ENCODE measurements at places on chromosomes 4 and X. TPM values are rescaled to one million over a fixed set of nuclear protein-coding genes. Genes with fewer than 3 reads are reported as not detected.
A peak's percentile ranks its signal among the peaks of the same experiment; 100 is the strongest.

The MAGEA1 gene
- total RNA-seq: not detected

- no peaks in the 10 kb centered on the region for H3K4me1 ChIP-seq
- DNase-seq: no peak
- H3K27ac ChIP-seq: no peak overlapping the region
- no peaks in the 10 kb centered on the region for H3K27me3 ChIP-seq
- no peaks in the 10 kb centered on the region for H3K36me3 ChIP-seq
- H3K4me3 ChIP-seq: no peak overlapping the region
Measured at GRCh38 chr4:137806420-137806819, 274.1 kb upstream of the PCDH18 start.

DNA sequence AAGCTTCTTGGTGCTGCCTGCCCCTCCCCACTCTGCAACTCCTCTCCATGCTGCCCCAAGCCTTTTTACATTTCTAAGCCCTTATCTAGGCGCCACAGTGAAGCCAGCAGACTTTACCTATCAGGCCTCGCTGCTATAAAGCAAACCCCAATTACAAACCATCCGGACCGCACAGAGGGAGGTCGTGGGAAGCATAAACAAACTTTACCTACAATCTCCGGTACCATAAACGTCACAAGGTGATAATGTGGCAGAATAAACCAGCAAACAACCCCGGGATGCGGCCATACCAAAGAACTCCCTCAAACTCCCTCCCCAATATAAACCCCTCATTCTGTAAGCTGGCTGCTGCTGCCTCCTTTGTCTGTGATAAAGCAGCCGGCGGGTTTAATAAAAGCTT lies 54.0 kb upstream of the ZCCHC13 start:
- H3K27me3 ChIP-seq: no peaks in the 10 kb centered on the region
- peaks cover 9% of the 10 kb centered on the region for H3K4me1 ChIP-seq
- peak overlapping the region; percentile 48 for H3K27ac ChIP-seq
- no peak overlapping the region for H3K4me3 ChIP-seq
- no peaks in the 10 kb centered on the region for H3K36me3 ChIP-seq
- no peak for DNase-seq

- no peak overlapping the region for H3K4me3 ChIP-seq
- no peaks in the 10 kb centered on the region for H3K4me1 ChIP-seq
- DNase-seq: no peak
- no peaks in the 10 kb centered on the region for H3K36me3 ChIP-seq
Measured at GRCh38 chrX:147322496-147322895, 508.0 kb upstream of the CXorf51A start.

GRCh38 chr4:6688879-6689505 lies 4.7 kb upstream of the S100P start:
- H3K27me3 ChIP-seq: no peaks in the 10 kb centered on the region
- H3K4me3 ChIP-seq: no peak overlapping the region
- no peaks in the 10 kb centered on the region for H3K4me1 ChIP-seq
- no peak overlapping the region for H3K27ac ChIP-seq

The COX18 gene
- total RNA-seq: 7.4 TPM

The SRPX gene
- 26.7 TPM for total RNA-seq

The UGT2B17 gene
- total RNA-seq: 1.9 TPM

GRCh38 chr4:95153182-95153581 lies 395.4 kb downstream of the BMPR1B start:
- no peaks in the 10 kb centered on the region for H3K27me3 ChIP-seq
- no peak for DNase-seq
- no peak overlapping the region for H3K4me3 ChIP-seq
- no peaks in the 10 kb centered on the region for H3K4me1 ChIP-seq

DNA sequence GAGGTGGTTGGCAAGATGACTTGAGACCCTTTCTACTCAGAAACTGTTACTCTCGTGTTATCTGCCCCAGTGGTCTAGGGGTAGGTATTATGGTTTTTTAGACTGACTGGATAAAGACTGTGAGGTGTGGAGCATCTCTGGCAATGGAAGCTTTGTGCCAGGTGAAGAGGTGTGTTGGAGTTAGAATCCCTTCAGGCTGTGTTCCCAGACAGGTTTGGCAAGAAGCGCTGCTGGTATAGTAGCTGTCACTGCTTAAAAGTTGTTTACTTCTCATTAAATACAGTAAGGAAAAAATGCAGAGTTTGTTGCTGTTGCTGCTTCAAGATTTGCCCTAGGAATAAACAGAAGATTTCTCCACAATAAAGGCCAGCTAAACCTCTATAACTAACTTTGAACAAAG lies 35.3 kb downstream of the AREG start:
- H3K27me3 ChIP-seq: no peaks in the 10 kb centered on the region
- H3K27ac ChIP-seq: no peak overlapping the region
- H3K36me3 ChIP-seq: no peaks in the 10 kb centered on the region
- no peaks in the 10 kb centered on the region for H3K4me1 ChIP-seq
- H3K4me3 ChIP-seq: no peak overlapping the region
- no peak for DNase-seq

The SMIM10 gene
- total RNA-seq: 1.7 TPM

The ODAPH gene
- total RNA-seq: not detected

- no peak overlapping the region for H3K4me3 ChIP-seq
- H3K4me1 ChIP-seq: no peaks in the 10 kb centered on the region
- no peak overlapping the region for H3K27ac ChIP-seq
- no peaks in the 10 kb centered on the region for H3K36me3 ChIP-seq
- H3K27me3 ChIP-seq: no peaks in the 10 kb centered on the region
Measured at GRCh38 chr4:38145033-38145678, 185.0 kb downstream of the PTTG2 start.

The CT45A1 gene
- total RNA-seq: not detected

GRCh38 chr4:48752726-48753125 lies 27.4 kb downstream of the FRYL start:
- H3K4me3 ChIP-seq: no peak overlapping the region
- peaks cover 46% of the 10 kb centered on the region for H3K4me1 ChIP-seq
- H3K27me3 ChIP-seq: no peaks in the 10 kb centered on the region

DNA sequence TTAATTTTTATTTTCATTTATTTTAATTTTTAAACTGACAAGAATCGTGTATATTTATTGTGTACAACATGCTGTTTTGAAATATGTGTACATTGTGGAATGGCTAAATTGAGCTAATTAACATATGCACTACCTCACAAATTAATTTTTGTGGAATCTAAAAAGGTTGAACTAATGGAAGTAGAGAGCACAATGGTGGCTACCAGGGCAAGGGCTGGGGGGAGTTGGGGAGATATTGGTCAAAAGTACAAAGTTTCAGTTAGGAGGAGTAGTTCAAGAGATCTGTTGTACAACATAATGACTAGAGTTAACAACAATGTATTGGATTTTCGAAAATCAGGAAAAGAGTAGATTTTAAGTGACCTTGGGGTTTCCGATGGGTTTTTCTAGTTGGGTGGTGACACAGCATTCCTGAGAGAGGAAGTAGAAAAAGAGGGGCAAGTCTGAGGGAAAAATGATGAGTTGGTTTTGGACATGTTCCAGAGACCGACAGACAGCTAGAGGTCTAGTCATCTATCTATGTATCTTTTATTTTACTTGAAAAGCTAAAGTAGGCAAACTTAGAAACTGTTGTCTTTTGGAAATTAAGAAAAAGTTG lies 23.2 kb downstream of the APOO start:
- no peak overlapping the region for H3K4me3 ChIP-seq
- H3K27me3 ChIP-seq: no peaks in the 10 kb centered on the region
- H3K36me3 ChIP-seq: no peaks in the 10 kb centered on the region

The CXXC4 gene
- total RNA-seq: 0.24 TPM

GRCh38 chrX:109655502-109656201 lies 30.7 kb upstream of the KCNE5 start:
- H3K27me3 ChIP-seq: no peaks in the 10 kb centered on the region
- no peaks in the 10 kb centered on the region for H3K36me3 ChIP-seq
- no peak for DNase-seq
- no peaks in the 10 kb centered on the region for H3K4me1 ChIP-seq
- no peak overlapping the region for H3K27ac ChIP-seq

GRCh38 chrX:112947981-112948615 lies 107.5 kb upstream of the AMOT start:
- H3K4me1 ChIP-seq: peaks cover 10% of the 10 kb centered on the region
- no peaks in the 10 kb centered on the region for H3K36me3 ChIP-seq
- H3K27me3 ChIP-seq: no peaks in the 10 kb centered on the region
- H3K27ac ChIP-seq: no peak overlapping the region
- no peak overlapping the region for H3K4me3 ChIP-seq

- no peaks in the 10 kb centered on the region for H3K27me3 ChIP-seq
- no peak for DNase-seq
- peak overlapping the region; percentile 27 for H3K27ac ChIP-seq
- H3K4me3 ChIP-seq: peak overlapping the region; percentile 2
- H3K4me1 ChIP-seq: peaks cover 9% of the 10 kb centered on the region
Measured at GRCh38 chr4:157004279-157005161, 32.9 kb upstream of the PDGFC start.

- no peaks in the 10 kb centered on the region for H3K4me1 ChIP-seq
- peak overlapping the region; percentile 59 for H3K4me3 ChIP-seq
- no peaks in the 10 kb centered on the region for H3K27me3 ChIP-seq
- DNase-seq: no peak
Measured at GRCh38 chr4:7938266-7938608, 1.4 kb downstream of the AFAP1 start.

The CXCL11 gene
- not detected for total RNA-seq

GRCh38 chr4:176134670-176135069 lies 60.7 kb downstream of the SPATA4 start:
- no peaks in the 10 kb centered on the region for H3K36me3 ChIP-seq
- H3K4me1 ChIP-seq: no peaks in the 10 kb centered on the region
- no peak overlapping the region for H3K27ac ChIP-seq
- no peak overlapping the region for H3K4me3 ChIP-seq
- H3K27me3 ChIP-seq: no peaks in the 10 kb centered on the region
- no peak for DNase-seq

DNA sequence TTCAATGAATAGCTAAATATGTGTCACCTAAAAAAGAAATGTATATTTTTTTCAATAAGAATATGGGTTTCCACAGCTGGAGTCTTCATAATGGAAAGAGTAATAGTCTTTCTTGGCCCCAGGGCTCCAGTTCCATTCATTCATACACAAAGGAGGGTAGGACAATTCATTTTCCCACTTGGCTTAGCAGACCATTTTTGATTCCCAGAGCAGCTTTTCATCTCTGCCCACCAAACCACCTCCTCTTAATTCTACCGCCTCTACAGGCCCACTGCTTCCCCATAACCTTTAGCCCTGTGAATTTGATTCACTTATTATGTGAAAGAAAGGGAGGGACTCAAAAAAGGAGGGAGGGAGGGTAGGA lies 129.9 kb upstream of the PAK3 start:
- no peaks in the 10 kb centered on the region for H3K27me3 ChIP-seq
- H3K4me3 ChIP-seq: no peak overlapping the region
- no peaks in the 10 kb centered on the region for H3K4me1 ChIP-seq
- H3K27ac ChIP-seq: no peak overlapping the region
- H3K36me3 ChIP-seq: no peaks in the 10 kb centered on the region

GRCh38 chr4:88745581-88746163 lies 48.0 kb upstream of the NAP1L5 start:
- no peaks in the 10 kb centered on the region for H3K27me3 ChIP-seq
- peak overlapping the region; percentile 70 for H3K27ac ChIP-seq
- no peak overlapping the region for H3K4me3 ChIP-seq
- no peaks in the 10 kb centered on the region for H3K36me3 ChIP-seq

- H3K36me3 ChIP-seq: no peaks in the 10 kb centered on the region
- H3K4me1 ChIP-seq: peaks cover 2% of the 10 kb centered on the region
- no peak overlapping the region for H3K27ac ChIP-seq
- no peaks in the 10 kb centered on the region for H3K27me3 ChIP-seq
Measured at GRCh38 chrX:129606918-129607317, 47.8 kb downstream of the APLN start.

DNA sequence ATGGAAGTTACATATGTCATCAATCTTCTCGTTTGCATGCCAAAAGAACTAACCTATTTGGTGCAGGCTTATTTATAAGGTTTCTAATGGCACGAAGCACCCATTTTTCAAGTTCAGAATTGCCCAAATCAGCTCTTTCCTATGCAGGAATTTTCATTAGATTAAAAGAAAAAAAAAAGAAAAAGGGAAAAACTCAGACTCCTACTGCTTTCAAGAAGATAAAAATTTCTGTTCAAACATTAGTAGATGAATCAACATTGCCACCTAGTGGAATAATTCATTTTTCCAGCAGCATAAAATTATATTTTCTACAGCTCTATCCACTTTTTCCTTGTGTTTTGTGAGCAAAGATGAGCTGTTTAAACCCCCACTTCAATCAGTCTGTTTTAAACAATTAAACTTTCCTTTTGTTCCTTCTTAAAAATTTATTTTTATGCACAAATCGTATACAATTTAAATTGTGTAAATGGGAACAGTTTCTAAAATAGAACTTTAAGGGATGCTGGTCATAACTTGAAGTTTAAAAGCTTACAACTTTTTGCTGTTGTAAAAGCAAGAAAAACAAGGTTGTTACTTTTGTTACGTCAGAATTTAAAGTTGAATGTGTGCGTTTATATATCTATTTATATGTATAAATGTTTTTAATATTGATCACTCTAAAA lies 309.9 kb downstream of the ARAP2 start:
- H3K27me3 ChIP-seq: no peaks in the 10 kb centered on the region
- H3K36me3 ChIP-seq: no peaks in the 10 kb centered on the region
- no peak for DNase-seq
- H3K4me1 ChIP-seq: no peaks in the 10 kb centered on the region
- no peak overlapping the region for H3K4me3 ChIP-seq

DNA sequence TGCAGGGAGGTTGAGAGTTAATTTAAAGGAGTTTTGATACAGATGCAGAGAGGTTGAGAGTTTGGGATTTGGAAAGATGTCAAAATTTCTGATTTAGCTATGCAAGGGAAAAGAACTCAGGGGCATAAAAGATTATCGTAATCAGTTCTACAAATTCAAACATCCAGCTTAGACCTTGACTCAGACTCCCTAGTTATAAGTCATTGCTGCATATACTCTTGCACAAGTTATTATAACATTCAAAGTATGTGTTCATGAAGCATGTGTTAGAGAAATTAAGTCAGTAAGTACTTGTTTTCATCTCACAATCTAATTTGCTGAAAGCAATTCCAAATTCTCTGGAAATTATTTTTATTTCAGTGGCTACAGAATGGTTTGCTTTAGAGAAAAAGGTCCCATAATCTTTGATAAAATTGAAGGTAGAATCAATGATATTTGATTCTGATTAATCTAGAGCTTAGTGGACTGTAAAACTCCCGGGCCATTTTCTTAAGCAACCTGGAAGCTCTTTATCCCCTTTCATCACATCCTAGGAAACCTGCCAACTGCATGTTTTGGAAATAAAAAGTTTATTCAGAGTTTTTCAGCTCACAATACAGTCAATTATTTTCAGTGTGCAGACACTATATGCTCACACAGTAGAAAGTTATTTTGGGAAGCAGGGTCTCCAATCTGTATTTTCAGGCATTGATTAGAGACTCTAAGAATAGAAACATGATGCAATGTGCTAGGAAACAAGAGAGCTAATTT lies 132.9 kb upstream of the SPANXC start:
- H3K36me3 ChIP-seq: no peaks in the 10 kb centered on the region
- H3K4me1 ChIP-seq: no peaks in the 10 kb centered on the region
- no peak overlapping the region for H3K4me3 ChIP-seq
- no peak overlapping the region for H3K27ac ChIP-seq

GRCh38 chrX:118521435-118521834 lies 25.8 kb downstream of the DOCK11 start:
- no peaks in the 10 kb centered on the region for H3K27me3 ChIP-seq
- no peak overlapping the region for H3K4me3 ChIP-seq
- H3K27ac ChIP-seq: peak overlapping the region; percentile 39

All from gastrocnemius medialis (tissue), 4 donors.